ENCODE measurements at places on chromosomes 5 and 9.

- H3K4me1 ChIP-seq: no peaks in the 10 kb centered on the region
- DNase-seq: no peak
- no peak overlapping the region for H3K27ac ChIP-seq
- H3K36me3 ChIP-seq: no peaks in the 10 kb centered on the region
These were observed 18.7 kb upstream of the HMHB1 start for GRCh38 chr5:143793249-143793648.

GRCh38 chr5:149432911-149433401 lies 53.9 kb upstream of the IL17B start:
- no peaks in the 10 kb centered on the region for H3K36me3 ChIP-seq
- DNase-seq: no peak

DNA sequence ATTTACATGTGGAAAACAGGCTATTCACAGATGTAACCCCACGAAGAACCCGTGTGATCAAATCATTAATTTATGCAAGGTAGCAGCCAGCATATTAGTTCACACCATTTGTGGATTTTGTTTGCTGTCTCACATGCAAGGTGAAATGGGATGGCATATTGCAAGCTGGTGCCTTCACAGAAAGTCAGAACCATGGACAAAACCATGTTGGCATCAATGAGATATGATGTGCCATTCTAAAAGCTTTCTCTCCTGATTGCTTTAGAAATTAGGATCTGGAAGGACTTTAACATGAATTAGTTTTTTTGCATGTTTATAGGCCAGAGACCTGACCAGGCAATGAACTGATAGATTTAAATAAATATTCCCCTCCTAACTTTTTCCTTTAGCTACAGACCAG lies 129.3 kb downstream of the SEMA6A start:
- H3K27ac ChIP-seq: no peak overlapping the region
- DNase-seq: no peak
- H3K27me3 ChIP-seq: no peaks in the 10 kb centered on the region
- no peak overlapping the region for H3K4me3 ChIP-seq
- no peaks in the 10 kb centered on the region for H3K4me1 ChIP-seq
- H3K36me3 ChIP-seq: no peaks in the 10 kb centered on the region

DNA sequence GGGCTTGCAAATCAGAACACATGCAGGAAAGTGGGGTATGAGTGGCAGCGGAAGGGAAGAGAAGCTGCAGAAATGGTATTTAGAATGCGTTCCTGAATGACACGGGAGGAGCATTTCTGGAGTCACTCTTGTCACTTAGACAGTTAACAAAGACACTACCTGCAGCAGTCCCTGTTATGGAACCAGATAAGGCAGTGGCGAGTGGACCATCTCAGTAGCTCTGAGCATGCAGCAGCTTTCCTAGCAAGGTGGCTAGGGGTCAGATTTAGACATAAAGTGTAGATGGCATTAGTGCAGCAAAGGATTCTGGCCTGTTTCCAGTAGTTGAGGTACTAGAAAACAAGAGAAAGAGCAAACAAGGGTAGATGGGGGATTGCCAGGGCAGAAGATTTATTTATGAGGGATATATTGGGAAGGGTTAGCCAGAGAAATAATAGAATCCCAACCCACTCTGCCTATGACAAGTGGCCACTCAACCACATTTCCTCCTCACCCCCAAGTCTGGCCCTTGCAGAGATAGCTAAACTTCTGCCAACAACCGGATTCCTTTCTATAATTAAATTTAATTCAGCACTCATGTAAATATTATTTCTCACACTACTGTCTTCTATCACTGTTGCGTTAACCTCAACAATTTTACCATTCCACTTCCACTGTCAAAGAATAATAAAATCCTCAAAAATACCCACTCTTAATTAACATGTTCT lies 201.6 kb downstream of the DCP2 start:
- H3K36me3 ChIP-seq: no peaks in the 10 kb centered on the region
- no peak for DNase-seq
- H3K4me1 ChIP-seq: no peaks in the 10 kb centered on the region
- H3K4me3 ChIP-seq: no peak overlapping the region
- no peak overlapping the region for H3K27ac ChIP-seq
- H3K27me3 ChIP-seq: no peaks in the 10 kb centered on the region

DNA sequence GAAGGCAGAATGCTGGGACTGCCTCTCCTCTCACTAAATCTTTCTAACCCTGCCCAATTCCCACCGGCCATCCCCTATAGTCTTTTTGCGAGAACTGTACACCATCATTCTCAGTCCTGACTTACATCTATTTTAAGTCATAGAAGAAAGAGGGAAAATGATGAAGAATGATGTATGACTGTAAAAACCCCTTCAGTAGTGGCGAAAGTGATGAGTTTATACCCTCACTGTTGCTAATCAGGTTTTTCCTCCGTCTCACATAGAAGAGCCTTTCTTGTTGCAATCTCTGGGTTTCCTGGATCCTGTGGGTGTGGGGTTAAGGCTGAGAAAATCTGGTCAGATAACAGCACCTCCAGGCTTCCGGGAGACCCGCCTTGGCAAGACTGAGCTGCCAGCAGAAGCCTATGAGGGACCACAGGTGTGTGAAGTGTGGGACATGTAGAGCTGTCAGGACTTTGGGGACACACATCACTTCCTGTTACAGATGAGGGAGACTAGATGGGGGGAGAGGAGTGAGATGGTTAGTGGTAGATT lies 147.1 kb upstream of the SLC12A2 start:
- no peak for DNase-seq
- H3K27ac ChIP-seq: peak overlapping the region; percentile 29
